Natural killer cell (primary cell): ENCODE measurements at places on chromosomes 3 and 15. TPM values are rescaled to one million over a fixed set of nuclear protein-coding genes. Genes with fewer than 3 reads are reported as not detected.

DNA sequence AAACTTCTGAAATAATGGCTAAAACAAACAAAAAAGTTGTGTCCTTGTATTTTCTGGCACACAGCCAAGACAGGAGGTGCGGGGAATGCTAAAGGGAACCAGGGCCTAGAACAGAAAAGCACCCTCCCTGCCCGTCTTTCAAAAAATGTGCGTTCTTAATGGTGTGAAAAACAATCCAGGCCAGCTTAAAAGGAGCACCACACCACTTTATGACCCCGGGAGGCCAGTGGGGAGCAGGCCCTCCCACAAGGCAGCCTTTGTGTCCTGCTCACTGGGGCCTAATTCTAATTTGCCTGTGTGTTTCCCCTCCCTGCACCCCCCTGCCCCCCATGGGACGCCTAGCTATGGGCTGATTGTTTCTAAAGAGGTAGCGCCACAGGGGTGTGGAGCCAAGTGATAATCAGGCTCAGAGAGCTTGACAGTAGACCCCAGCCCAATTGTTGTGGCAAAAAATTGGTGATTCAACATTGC lies 181.4 kb downstream of the GREM1 start:
- no peak for DNase-seq

DNA sequence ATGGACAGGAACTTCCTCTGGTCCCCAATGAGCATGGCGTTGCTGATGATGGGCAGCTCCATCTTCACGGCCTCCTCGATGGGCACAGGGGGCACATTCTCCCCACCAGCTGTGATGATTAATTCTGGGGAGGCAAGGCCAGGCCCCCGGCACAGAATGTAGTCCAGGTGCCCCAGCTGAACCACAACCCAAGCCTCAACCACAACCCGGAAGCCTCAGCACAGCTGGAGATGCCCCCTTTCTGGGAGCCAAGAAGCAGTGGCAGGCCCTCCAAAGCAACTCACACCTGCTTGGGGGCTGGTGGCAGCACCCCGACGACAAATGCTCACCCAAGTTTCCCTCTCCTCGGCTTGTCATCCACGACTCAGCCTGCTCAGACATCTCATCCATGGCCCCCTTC lies 25.2 kb downstream of the IDH3A start:
- DNase-seq, result peak; percentile 17

DNA sequence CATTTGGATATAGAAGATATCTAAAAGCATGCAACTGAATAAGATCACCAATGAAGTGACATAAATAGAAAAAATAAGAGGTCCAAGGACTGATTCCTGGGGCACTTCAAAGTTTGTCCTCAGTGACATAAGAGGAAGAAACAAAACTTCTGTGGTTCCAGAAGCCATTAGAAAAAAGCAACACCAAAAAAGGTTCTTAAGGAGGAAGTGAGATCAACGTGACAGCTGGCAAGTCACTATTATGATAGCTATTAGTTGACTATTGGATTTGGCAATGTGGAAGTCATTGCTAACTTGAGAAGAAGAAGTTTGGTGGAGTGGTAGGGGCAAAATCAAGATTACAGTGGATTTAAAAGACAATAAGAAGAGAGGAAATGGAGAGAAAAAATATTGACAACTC lies 1098.3 kb downstream of the NAALADL2 start:
- no peak for DNase-seq

- peak; percentile 49 for DNase-seq
These were observed 109.3 kb downstream of the SHQ1 start for GRCh38 chr3:72738752-72739530.

DNA sequence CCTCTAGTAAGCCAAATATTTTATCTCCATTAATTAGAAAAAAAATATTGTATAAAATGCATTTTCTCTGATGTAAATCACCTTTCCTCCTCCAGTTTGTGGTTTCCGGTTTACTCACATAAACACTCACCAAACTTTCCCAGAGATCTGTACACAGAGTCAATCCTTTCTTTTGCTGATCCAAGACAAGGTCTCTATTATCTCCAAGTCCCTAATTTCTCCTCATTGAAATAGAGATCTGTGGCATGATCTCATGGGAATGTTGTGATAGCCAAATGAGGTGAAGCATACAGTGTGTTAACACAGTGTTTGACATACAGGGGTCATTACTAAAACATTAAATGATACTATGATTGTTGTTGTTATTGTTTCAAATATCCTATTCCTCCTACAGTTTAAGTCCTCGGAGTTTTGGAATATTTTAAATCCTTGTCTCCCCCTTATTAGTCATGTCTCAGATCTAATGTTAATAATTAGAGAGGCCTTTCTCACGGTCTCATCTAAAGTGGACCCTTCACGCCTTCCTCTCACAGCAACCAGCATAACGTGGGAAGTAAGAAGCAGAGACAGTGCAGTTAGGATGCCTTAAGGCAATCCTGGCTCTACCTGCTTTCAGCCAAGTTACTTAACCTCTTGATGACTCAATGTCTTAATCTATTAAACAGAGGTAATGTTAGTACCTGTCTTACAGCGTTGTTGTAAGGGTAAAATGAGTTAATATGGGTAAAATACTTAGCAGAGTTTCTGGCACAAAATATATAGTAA lies 333.3 kb downstream of the GRM7 start:
- DNase-seq, result no peak

The CLEC3B gene
- total RNA-seq, result 1.1 TPM

The ZNF80 gene
- total RNA-seq, result 2.3 TPM

The CKMT1A gene
- not detected for total RNA-seq
